ENCODE measurements at places on chromosomes 13 and 19. TPM values are rescaled to one million over a fixed set of nuclear protein-coding genes. Genes with fewer than 3 reads are reported as not detected.
A peak's percentile ranks its signal among the peaks of the same experiment; 100 is the strongest.

SMAD9 gene
- total RNA-seq, result 20.0 TPM

MEGF8 gene
- total RNA-seq, result 40.8 TPM

THSD1 gene
- 8.3 TPM for total RNA-seq

LRRC63 gene
- total RNA-seq, result 1.7 TPM

SBK3 gene
- total RNA-seq, result not detected

DAND5 gene
- total RNA-seq, result 0.18 TPM

RETN gene
- total RNA-seq, result 1.8 TPM

KLK7 gene
- total RNA-seq, result not detected

CCDC194 gene
- not detected for total RNA-seq

SIGLEC12 gene
- total RNA-seq, result 0.18 TPM

CEACAM8 gene
- total RNA-seq, result not detected

C19orf81 gene
- 2.1 TPM for total RNA-seq

ZNF433 gene
- 15.1 TPM for total RNA-seq

DHDH gene
- total RNA-seq, result not detected

FGF21 gene
- total RNA-seq, result not detected

KLK13 gene
- not detected for total RNA-seq

PLK5 gene
- total RNA-seq, result 0.36 TPM

GNG8 gene
- not detected for total RNA-seq

ZNF808 gene
- total RNA-seq, result 28.2 TPM

C19orf67 gene
- total RNA-seq, result not detected

DNA sequence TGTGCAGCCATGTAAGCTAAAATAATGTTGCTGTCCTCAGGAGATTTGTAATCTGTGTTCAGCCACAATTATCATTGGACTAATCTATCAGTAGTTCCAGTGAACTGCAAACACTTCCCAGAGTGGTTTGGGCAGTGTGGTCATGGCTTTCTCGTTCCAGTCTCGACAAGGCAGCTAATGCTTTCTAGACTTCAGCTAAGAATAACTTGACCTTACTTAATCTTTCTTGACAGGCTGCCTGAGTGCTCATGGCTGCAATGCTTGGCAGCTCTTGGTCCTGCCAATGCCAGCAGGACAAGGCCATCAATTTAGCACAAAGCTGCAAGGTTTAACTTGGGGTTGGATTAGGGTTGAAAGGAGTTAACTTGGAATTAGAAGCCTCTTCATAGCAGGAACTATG lies 32.8 kb downstream of the ATP12A start:
- DNase-seq, result no peak

GRCh38 chr19:5137571-5138124 lies 168.7 kb downstream of the KDM4B start:
- DNase-seq, result no peak

- DNase-seq, result no peak
These were observed 2272.0 kb downstream of the PCDH9 start for GRCh38 chr13:64958106-64958505.

DNA sequence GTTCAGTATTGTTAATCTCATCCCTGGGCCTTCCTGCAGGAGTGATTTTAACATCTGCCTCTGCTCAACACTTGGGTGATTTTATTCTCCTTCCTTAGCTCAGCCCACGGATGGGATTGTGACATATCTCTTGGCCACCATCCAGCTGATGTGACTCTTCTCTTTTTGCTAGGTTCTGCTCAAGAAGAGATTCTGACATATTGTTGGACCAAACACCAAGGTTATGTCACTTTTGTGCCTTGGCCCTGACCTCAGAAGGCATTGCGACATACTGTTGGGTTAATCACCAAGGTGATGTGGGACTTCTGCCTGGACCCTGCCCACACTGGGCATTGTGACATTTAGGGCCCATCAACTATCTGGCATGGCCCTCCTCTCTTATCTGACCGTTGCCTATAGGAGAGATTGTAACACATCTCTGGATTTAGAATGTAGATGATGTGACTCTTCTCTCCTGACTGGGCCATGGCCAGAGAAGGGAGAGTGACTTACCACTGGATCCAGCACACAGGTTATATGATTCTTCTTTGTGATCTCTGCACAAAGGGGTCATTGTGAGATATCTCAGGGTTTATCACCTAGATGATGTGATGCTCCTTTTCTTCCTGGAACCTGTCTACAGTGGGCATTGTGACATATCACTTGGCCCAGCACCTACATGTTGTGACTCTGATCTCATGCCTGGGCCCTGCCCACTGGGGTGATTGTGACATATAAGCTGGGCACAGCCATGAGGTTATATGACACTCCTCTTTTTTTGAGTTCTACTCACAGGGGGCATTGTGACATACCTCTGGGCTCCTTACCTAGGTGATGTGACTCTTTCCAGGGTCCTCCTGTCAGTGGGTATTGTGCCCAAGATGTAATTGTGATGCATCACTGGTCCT lies 88.8 kb downstream of the ZNF429 start:
- no peak for DNase-seq

- DNase-seq, result no peak
These were observed 63.4 kb upstream of the C1QTNF9B start for GRCh38 chr13:23960566-23961156.

DNA sequence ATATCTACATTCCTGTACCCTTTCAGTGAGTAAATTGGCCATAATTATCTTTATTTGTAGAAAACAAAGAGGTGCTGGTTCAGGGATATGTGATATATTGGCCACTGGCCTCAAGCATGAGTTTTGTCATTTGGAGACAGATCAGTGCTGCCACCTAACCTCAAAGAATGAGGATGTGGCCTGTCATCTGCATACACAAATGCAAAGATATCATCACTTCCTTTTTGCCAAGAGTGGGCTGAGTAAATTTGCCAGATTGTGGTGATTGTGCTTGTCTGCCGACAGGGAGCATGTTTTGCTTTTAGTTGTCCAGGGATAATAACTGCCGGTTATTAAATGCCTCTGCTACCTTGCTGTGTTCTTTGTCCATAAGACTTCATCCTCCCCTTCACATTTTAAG lies 44.2 kb downstream of the WASF3 start:
- peak; percentile 66 for DNase-seq

- DNase-seq, result peak; percentile 20
These were observed 4.9 kb downstream of the ZAR1L start for GRCh38 chr13:32310134-32310706.

- peak; percentile 17 for DNase-seq
These were observed 149.2 kb downstream of the GGACT start for GRCh38 chr13:100439247-100439970.

GRCh38 chr13:108680011-108680410 lies 50.6 kb downstream of the MYO16 start:
- DNase-seq, result no peak

DNA sequence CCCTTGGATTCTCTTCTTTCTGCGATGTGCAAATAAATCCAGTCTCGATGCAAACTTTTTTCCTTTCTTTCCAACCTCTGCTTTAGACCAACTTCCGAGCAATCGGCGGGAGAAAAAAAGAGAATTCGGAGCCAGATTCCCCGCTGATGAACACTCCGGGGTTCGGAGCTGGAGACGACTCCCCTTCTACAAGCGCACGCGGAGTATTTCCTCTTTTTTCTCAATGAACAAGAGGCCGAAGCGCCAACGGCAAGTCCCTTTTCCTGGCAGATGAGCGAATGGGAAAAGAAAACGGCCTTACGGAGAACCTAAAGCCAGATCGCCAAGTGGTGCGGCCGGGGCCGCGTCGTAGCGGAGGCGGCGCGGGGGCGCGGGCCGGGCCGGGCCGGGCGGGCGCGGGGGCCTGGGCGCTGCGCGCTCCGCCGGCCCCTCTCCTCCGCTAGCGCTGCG lies 250 bp downstream of the SPRY2 start:
- DNase-seq, result no peak

DNA sequence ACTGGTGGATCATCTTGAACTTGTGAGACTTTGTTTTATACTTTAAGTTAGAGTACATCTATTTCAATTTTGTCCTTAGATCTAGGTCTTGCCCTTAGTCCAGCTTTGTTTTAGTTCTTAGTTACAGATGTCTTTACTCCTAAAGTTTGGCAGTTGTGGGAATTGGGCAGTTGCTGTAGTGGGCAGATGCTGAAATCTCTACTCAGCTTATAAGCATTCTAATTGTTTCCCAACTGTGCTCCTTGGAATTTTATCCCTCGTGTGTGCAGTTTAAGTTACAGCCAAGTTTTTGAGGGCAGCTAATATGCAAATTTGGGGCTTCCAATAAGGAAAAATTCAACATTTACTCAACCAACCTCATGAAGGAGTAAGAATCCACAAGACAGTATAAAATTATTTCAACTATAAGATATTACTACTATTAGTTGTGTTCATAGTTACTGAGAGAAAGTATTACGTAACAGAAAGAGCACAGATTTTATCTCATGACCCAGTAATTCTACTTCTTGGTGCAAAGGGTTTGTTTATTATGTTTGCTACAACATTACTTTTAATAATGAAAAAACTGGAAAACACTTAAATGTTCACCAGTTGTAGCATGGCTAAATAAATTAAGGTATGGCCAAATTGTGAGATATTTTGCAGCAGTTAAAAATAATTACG lies 32.9 kb downstream of the CCDC122 start:
- DNase-seq, result no peak

- no peak for DNase-seq
These were observed 96.2 kb downstream of the COL4A2 start for GRCh38 chr13:110403315-110403714.

GRCh38 chr13:113632706-113633484 lies 25.1 kb downstream of the ATP4B start:
- no peak for DNase-seq

GRCh38 chr13:71874458-71874857 lies 7.5 kb upstream of the DACH1 start:
- DNase-seq, result no peak

GRCh38 chr19:33715462-33715861 lies 81.2 kb upstream of the KCTD15 start:
- peak; percentile 37 for DNase-seq

GRCh38 chr19:3420909-3421619 lies 54.7 kb downstream of the NFIC start:
- peak; percentile 40 for DNase-seq

All from cerebellum (tissue), 4 donors.